ENCODE measurements at places on chromosomes 16 and 17.

- no peak for DNase-seq
Observed at GRCh38 chr17:58394534-58395223, 22.7 kb downstream of the RNF43 start.

GRCh38 chr16:85605912-85606841 is 6.9 kb upstream of the GSE1 start:
- DNase-seq = no peak

GRCh38 chr17:35129154-35129972 is 7.9 kb downstream of the FNDC8 start:
- no peak for DNase-seq

DNA sequence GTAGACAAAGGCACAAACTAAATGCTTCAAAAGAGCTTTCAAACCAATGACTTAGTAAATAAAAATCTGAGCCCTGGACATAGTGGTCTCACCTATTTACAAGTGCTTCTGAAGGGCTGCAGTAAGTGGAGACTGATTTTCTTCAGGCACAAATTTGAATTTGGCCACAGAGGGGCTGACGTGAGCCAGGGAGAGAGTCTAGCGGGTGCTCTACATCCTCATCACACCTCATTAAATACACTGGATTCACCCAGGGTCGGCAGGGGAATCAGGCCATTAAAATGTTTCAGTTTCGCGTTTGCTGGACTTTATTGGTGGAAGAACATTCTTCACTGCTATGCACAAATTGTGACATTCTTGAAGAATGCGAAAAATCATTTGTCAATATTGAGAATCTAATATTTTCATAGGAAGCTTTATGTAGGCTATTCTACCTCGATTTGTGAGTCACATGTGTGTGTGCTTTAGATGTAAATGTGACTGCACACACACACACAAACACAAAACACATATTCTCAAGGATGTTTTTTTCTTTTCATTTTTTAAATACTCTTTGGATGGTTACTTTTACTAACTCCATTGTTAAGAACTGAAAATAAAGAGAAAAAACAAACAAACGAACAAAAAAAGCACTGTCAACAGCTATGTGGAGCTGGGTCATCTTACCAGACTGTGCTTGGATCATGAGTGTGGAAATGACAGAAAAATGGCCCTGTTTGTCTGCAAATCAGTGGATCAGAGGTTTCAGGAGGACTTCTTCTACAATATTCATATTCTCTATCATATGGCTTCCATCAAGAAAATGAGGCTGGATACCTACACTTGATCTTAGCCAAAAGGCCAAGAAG is 58.9 kb downstream of the CDH11 start:
- no peak for DNase-seq

- no peak for DNase-seq
Observed at GRCh38 chr17:1398931-1399678, 917 bp downstream of the YWHAE start.

Measured in stimulated activated CD4-positive, alpha-beta T cell treated with anti-CD3 and anti-CD28 coated beads, TNF-alpha, amount 100 ng/mL, for 1 hour (primary cell).